Large intestine (tissue), 12 donors: ENCODE measurements at places on chromosomes 12 and 14. TPM values are rescaled to one million over a fixed set of nuclear protein-coding genes. Genes with fewer than 3 reads are reported as not detected.

DNA sequence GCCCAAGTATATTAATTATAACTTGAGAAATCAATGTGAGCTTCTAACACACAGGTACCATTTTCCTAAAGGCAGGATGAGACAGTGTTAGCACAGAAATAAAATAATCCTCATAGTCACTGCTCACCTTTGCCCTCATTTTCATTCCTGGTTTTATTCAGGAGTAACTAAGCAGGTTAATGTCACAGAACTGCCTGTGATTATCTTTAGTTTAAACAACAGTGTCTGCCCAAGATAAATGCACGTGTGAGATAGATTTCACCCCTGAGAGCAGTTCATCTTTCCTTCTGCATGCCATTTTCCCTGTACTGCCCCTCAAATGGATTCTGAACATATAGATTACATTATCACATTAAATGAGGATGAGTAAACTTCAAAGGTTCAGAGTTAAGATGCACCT, 250.7 kb downstream of the RMST start:
- DNase-seq: peak; percentile 49

DNA sequence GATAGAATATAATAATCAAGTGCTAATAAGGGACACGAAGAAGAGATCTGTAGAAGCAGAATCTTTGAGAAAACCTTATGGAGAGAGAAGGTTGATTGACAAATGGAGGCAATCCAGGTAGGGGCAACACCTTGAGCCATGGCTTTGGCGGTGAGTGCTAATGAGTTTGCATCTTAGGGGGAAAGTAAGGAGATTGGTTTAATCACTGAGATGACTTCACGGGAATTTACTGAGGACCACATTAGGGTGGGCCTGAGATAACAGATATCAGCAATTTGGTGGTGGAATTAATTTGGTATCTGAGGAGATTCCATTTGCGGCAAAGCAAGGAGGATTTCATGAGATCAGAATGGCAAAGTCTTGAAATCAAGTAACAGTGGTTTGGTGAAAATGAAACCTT, 1.8 kb upstream of the LARP4 start:
- DNase-seq: no peak

The KRT81 gene
- 0.72 TPM for polyA plus RNA-seq

The OTUB2 gene
- 0.93 TPM for polyA plus RNA-seq

DNA sequence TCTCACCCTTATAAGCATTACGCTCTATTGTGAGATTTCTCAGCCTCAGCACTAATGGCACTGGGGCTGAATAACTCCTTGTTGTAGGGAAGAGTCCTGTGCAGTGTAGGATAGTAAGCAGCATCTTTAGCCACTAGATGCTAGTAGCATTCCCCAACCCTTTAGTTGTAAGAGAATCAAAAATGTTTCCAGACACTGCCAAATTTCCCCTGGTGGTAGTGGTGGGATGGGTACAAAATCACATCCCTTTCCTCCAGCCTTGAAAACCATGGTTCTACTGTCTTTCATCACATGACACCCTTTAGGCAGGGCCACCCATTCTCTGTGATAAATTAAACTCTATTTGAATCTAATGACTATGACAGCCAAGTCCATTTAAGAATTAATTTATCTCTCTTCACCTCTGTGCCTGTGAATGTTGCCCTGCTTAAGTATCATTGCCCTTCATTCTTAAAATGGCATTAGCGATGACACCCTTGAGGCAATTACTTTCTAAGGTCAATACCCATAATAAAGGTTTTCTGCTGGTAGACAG, 199.4 kb downstream of the ANO4 start:
- DNase-seq: no peak

The CCDC196 gene
- 0.72 TPM for polyA plus RNA-seq

GRCh38 chr12:51548241-51548640, 42.8 kb upstream of the SCN8A start:
- no peak for DNase-seq

GRCh38 chr14:54186821-54187763, 209.7 kb upstream of the CDKN3 start:
- DNase-seq: no peak

GRCh38 chr14:23539248-23540140, 12.1 kb downstream of the ZFHX2 start:
- no peak for DNase-seq

DNA sequence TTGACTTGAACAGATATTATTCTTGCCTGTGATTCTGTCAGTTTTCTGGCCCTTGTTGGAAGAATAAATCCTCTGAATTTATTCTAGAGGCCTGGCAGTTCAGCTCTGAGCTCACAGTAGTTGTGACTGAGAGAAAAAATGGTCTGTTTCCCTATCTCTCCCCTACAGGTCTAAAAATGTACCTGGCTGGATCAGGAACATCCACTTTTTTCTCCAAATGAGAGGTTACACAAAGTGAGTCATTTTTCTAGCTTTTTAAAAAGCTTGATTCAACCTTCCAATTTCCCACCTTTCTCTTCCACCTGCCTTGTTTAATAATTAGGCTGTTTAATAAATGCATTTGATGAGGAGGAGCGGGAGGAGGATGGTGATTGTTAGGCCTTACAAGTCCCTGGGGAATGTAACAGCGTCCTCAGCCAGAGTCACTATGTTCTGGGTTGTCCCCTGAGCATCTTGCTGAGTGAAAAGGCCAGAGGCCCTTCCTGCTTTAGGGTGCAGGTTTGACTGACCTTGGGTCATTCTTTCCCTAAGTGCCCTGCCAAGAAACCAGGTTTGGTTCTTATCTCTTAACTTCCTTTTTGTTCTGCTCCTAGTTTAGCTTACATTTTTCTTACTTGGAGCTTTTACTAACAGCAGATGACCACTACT, 91.7 kb upstream of the FUT8 start:
- DNase-seq: no peak

DNA sequence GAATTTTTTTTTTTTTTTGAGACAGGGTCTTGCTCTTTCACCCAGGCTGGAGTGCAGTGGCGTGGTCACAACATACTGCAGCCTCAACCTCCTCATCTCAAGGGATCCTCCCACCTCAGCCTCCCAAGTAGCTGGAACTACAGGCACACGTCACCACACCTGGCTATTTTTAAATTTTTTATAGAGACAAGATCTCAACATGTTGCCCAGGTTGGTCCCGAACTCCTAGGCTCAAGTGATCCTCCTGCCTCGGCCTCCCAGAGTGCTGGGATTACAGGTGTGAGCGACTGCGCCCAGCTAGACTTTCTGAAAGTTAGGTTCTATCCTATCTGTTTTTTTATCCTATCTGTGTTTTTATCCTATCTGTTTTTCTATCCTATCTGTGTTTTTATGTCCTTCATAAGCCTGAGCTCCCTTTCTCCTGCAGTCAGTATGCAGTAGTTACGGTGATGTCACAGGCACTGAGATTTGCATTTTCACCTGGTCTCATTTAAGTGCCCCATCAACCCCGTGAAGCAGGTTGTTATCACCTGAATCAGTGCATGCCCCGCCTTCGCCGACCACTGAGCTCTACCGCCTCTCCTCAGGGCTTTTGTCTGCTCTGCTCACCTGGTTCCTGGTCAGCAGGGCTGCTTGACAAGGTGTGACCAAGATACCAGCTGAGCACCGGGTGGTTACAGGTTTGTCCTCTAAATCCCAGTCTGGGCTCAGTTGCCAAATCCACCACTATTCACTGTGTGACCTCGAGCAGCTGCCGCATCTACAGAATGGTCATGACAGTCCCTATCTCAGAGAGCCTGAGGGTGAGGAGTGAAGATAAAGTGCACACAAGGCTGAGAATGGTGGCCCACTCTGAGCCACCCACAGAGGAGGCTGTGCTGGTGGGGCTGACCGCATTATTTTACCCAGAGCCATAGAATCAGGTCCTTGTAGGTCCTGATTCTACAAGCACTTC, 33.1 kb downstream of the SYNDIG1L start:
- no peak for DNase-seq

- peak; percentile 91 for DNase-seq
Observed at GRCh38 chr14:100673085-100673806, 53.4 kb upstream of the DLK1 start.

DNA sequence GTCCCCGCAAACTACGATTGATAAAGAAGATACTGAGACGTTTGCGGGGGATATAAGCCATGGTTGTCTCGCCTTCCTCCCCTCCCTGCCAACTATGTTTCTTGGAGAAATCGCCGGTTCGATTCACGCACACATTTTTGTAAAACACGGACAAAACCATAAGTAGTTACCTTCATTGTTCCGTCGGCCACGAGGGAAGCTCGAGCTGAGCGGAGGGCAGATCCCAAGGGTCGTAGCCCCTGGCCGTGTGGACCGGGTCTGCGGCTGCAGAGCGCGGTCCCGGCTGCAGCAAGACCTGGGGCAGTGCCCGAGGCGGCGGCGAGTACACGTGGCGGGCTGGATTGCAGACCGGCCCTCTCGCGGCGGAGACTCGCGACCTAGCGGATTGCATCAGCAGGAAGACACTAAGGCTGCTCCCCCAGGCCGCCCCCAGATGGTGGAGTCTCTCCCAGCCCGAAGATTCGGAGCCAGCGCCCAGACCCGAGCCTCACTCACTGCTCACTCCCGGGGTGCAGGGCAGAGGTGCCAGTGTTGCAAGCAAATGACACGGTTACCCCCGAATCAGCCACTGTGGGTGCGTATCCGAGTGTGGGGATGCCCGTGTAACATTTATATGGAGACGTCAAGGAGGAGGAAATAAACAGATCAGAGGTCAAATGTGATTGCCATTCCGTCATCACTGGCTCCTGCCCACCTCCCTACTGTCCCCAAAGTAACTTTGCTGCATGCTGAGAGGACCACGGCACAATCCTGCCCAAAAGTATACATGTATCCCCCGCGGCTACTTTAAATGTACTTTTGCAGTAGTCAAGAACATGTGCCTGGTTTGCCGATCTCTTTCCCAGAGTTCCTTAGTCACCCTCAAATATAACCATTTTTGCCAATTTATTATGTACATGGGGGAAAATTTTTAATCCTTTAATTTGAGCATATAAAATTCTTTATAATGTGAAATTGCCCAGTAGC, at the start of gene BCAT1:
Gene BCAT1 (minus strand): TSS at position 345 of the 966 bp plus-strand sequence. CDS start 169 bp downstream, at position 176.
- DNase-seq: peak; percentile 44

DNA sequence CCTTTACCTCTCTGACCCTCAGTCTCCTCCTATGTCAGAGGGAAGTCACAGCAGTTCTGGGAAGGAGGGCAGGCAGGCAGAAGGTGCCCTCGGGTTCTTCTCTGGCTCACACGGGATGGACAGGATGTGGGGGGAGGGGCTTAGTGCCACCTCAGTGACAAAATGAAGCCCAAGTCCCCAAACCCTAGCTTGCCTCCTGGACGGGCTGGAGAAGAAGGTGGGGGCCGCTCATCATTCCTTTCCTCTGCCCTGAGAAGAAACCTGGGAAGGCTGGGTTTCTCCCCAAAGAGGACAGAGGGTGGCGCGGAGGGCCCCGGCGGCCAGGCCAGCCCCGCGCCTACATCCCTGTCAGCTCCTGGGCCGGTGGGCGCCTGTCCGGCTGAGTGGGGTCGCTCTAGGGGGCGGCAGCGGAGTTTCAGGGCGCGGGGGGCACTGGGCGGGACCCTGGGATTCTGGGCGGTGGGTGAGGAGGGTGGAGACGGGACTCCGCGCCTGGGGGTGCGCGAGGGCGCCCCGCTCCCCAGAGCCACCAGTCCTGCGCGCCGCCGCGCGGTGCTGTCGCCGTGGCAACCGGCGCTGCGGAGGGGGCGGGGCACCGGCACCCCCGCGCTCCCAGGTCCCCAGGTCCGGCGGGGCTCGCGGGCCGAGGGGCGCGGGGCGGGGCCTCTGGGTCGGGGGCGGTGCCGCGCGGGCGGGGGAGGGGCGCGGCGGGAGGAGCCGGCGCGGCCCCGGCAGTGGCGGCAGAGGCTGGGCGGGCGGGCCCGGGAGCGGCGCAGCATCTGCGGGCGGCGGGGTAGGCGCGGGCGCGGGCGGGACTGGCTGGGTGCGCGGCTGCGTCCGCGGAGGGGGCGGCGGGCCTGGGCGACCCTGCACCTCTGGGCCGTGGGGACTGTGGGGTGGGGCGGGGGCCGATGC, at the start of gene TMEM121:
Gene TMEM121 (plus strand): TSS at position 723 of the 915 bp plus-strand sequence. CDS start 2,252 bp downstream, outside the sequence.
- DNase-seq: no peak

The STYK1 gene
- 0.94 TPM for polyA plus RNA-seq

The GDF11 gene
- 4.2 TPM for polyA plus RNA-seq
